ENCODE measurements at places on chromosomes 12 and 14.

- no peak for DNase-seq
Measured at GRCh38 chr14:32102968-32103367, 25.9 kb downstream of the ARHGAP5 start.

DNA sequence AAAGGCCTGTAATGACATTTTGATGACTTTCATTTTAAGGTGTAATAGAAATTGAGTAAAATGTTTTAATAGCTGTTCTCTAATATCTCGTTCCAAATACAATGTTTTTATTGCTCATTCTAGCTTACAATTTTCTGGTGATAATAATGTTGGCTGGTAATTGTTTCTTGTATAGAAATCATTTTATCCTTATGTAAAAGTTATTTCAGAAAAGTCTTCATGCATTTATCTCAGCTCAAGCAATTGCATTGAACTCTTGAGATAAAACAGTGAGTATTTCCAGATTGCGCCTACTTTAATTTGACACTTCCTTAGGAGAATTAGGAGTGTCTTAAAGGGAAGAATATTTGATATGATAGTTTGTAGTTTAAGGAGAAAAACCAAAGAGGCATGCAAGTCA is 4.0 kb downstream of the RMST start:
- no peak for DNase-seq

DNA sequence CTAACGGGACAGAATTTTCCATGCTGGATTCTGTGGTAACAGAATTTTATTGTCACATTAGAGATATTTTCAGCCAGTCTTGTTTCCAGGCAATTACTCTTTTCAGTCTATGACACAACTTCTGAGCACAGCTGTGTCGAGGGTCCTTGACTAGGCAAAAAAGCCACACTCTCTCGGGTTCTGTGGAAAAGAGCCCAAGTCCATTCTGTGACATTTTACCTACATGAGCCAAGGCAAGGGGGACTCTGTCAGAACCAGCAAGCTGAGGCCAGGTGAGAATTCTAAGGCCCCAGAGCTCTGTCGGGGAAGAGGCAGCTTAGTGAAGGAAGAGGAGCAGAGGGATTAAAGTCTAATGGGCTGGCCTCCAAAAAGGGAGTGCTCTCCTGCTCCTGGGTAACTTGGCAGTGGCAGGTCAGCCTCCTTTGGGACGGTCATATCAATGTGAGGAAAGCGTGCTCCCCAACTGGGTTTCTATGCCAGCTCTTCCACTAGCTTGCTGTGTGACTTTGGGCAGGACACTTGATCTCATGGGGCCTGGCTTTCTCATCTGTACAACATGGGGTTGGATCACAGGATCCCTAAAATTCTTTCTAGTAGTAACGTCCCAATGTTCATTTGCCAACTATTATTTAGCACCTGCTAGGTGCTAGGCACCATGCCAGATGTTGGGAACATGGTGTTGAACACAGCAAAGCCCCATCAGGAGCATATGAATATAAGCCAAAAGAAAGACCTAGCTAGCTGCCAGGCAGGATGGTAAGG is 16.0 kb upstream of the RIC8B start:
- DNase-seq = no peak

DNA sequence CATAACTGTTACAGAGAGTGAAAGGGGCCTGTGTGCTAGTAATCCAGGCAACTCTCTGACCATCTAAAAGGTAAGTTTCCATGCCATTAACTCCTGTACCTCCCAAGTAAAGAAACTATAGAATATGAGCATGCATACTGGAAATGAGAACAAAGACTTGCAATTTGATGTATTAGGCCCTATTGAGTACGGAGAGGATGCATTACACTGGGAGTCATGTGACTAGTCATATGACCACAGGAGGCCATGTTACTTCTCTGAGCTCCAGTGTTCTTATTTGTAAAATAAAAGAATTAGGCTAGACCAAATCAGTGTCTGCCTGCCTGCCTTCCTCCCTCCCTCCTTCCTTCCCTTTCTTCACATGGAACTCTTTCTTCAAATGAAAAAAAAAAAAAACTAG is 440.1 kb upstream of the CCDC196 start:
- DNase-seq = no peak

- no peak for DNase-seq
Measured at GRCh38 chr14:59057551-59057950, 130.9 kb upstream of the DAAM1 start.

DNA sequence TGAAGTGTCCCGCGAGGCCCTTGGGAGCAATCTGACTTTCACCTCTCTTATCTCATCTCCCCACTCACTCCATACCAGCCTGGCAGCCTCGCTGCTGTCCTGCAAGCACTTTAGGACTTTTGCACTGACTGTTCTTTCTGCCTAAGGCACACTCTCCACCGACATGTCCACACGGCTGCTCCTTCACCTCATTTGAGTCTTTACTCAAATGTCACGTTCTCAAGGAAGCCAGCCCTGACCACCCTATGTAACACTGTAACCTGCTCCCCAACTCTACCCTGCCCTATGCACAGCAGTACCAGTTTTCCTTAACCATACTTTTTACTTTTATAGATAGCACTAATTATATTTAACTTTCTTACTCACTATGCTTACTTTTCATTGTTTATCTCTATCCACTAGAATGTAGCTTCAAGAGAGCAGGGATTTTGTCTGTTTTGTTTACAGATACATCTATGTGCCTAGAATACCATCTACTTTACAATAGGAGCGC is 32.0 kb downstream of the PRKD1 start:
- no peak for DNase-seq

GRCh38 chr12:92289629-92290349 is 144.1 kb upstream of the BTG1 start:
- no peak for DNase-seq

- no peak for DNase-seq
Measured at GRCh38 chr12:104340925-104341611, 37.5 kb downstream of the EID3 start.

GRCh38 chr12:23536293-23536692 is 413.2 kb downstream of the SOX5 start:
- no peak for DNase-seq

DNA sequence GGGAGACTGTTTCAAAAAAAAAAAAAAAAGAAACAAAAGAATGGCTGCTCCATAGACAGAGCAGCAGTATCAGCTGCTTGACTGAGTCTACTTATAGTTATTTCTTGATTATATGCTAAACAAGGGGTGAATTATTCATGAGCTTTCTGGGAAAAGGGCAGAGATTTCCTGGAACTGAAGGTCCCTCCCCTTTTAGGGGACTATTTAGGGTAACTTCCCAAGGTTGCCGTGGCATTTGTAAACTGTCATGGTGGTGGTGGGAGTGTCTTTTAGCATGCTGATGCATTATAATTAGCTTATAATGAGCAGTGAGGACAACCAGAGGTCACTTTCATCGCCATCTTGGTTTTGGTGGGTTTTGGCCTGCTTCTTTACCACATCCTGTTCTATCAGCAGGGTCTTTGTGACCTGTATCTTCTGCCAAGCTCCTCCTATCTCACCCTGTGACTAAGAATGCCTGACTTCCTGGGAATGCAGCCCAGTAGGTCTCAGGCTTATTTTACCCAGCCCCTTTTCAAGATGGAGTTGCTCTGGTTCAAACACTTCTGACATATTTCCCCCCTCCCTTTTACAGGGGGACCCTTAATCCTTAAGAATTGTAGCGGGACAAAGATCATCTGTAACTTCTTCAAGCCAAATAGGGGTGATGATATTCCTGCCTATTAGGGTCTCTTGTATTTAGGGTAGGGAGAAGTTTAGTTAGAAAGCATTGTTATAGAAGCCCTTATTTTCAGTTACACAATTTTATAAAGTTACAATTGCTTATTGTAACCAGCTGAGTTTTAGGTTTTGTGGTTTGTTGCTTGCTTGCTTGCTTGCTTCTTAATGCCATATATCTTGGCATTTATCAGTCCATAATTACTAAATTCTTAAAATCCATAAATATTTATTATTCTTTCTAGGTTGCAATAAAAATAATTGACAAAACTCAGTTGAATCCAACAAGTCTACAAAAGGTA is 42.5 kb downstream of the MARK3 start:
- no peak for DNase-seq

DNA sequence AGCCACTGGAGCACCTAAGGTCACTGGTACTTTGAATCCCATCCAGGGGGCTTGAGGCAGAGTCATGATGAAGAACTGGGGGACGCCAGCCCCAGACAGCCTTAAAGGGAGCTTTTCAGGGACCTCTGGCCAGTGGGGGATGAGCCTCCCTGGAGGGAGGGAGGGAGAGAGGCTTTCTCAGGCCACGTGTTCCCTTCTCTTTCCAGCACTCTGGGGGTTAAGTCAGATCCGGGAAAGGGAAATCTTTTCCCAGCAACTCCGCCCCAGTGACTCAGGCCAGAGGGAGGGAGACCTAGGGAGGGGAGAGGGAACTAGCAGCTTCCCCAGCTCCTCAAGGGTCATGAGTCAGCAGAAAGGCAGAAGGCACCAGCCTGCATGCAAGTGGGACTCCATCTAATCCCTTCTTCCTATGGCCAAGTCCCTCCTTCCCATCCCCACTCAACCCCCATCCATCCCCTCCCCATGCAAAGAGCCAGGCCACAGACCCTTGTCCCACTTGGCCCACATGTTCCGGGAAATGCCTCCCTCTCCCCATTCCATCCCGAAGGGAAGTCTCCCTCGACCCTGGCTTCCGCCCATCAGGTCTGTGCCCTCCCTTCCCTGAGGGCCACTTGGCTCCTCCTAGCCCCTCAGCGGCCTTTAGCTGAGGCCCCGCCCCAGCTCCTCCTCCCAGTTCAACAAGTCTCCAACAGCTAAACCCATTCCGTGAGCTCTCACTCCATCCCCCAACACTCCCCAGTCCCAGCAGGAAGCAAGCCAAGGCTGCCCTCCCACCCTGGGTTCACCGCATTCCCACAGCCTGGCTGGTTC is 5.6 kb downstream of the TNFRSF1A start:
- DNase-seq = peak; percentile 95

DNA sequence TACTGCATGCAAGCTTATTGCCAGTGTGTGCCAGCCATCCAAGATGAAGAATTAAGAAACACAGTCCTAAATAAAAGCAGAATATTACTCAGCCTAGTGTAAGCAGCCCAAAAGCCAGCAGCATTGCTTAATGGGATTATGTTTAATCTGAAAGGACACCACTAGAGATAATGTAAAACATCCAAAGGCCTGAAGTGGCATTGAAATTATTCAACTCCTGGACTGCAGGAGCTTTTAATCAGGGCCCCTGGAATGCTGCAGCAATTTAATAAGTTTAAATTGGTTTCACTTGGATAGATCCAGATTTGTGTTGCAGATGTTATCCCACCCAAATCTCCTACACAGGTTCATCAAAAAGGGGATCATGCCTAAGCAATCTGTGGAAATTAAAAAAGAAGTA is 193.0 kb downstream of the C12orf50 start:
- no peak for DNase-seq

- DNase-seq = no peak
Measured at GRCh38 chr12:103745962-103746361, 95.1 kb downstream of the NT5DC3 start.

DNA sequence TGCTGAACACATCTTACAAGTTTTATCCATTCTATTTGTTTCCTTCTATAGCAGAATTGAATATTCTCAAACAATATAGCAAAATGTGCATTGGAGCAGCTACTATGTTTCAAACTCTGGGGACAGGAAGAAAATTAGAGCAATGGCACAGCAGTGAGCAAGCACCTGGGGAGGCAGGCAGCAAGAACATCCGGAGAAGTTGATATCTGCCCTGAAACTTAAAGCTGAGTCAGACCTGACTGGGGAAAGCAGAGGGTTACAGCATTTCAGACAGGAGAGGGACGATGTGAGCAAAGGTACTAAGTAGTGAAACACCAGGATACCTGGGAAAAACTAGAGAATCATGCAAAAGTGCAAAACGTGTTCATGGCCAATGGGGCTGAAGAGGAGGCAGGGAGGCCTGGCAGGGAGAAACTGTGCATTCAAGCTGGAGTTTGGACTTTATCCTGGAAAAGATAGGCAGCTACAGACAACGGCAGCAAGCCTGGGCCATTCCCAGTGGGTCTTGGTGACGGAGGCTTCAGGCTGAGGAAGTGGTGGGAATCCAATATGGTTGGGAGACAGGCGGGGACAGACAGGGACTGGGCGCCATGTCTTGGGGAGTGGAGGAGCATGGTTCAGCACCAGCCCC is 118.0 kb upstream of the CDKN3 start:
- DNase-seq = no peak

DNA sequence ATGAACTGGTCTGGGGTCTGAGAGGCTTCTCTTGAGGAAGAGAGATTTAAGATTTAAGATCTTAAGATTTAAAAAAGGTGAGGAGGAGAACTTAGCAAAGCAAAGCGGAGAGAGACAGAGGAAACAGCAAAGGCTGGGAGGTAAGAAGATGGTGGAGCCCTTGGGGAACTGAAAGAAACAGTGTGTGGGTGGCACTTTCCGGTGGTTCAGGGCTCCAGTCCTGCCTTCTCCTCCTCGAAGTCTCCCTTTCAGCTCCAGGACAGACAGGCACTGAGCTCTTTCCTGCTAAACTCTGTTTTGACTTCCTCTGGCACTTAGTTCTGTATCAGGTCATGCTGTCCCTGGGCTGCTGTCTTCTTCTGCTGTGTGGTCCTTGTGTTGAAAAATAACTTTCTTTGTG is 298.7 kb upstream of the SRRM4 start:
- no peak for DNase-seq

GRCh38 chr14:64693810-64694165 is 10.4 kb upstream of the PLEKHG3 start:
- no peak for DNase-seq

GRCh38 chr12:40168001-40168400 is 56.8 kb upstream of the LRRK2 start:
- no peak for DNase-seq

DNA sequence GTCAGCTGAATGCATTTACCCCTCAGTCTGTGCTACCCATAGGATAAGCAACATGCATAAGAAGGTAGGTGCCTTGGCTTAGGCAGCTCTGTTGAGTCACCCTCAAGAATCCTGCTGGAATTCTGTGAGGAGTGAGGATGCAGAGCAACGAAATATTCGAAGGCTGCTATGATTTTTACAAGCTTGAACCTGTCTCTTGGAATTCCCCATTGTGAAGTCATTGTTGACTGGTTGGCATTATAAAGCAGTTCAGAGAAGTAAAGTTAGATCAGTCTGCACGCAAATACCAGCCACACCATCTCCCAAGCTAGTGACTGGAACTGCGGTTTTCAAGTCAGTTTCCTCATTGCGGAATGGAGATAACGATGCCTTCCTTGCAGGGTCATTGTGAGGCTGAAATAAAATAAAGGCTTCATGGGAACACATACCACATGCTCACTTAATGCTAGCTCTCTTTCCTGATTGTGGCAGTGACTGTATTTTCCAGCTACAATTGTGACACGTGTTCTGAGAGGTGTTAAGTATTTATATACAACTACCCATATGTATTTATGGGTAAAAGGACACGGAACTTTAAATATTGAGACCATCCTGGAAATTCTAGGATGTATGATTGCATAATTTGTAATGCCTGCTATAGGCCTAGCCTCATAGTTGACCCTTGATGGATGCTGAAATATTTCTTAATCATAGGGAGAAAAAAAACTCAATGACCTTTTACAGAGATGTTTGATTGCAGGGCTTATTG is 96.7 kb downstream of the ETV6 start:
- no peak for DNase-seq

- DNase-seq = no peak
Measured at GRCh38 chr14:106665814-106666213, 1139.4 kb downstream of the TMEM121 start.

- no peak for DNase-seq
Measured at GRCh38 chr14:61147831-61148549, 133.1 kb downstream of the TMEM30B start.
